ENCODE measurements at places on chromosomes 7 and 10.

DNA sequence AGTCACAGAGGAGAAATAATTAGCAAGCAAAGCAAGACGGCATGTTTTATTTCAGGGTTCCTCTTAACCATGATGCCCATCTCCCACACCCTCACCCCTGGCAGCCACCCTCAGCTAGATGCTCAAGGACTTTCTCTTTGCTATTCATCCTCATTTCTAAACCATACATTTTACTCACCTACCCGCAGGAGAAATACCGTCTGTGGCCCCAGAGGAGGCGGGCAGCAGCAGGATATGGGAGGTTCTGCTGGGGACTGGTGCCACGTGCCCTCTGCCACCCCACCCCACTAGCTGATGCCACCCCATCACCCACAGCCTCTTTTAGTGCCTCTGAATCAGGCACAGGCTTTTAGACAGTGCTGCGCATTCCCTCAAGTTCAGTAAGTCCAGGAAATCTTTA is 168.7 kb upstream of the ITGB1 start:
- no peak for DNase-seq

- DNase-seq: no peak
Measured at GRCh38 chr10:62023329-62023728, 121.8 kb downstream of the ARID5B start.

DNA sequence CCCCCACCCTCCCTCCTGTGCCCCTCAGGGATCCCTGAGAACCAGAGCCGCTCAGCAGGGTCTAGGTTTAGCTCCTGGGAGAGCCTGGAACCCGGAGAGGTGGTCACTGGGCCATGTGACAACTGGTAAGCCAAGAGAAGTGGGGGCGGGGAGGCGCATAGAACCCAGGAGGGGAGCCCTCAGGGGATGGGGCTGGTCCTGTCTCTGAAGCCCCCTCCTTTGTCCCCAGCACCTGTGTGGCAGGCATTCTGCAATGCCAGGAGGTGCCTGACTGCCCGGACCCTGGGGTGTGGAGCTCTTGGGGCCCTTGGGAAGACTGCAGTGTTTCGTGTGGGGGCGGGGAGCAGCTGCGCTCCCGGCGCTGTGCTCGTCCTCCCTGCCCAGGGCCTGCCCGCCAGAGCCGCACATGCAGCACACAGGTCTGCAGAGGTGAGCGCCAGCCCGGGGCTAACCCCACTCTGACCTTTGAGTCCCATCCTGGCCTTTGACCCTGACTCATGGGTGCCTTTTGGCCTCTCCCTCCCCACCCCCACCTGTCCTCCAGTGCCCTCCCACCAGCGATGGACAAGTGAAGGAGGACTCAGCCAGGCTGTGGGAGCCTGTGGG is 22.4 kb upstream of the ZNF862 start:
- DNase-seq: no peak

- no peak for DNase-seq
Measured at GRCh38 chr7:101733713-101734475, 83.5 kb upstream of the CUX1 start.

GRCh38 chr10:19778996-19779395 is 37.2 kb upstream of the PLXDC2 start:
- no peak for DNase-seq

DNA sequence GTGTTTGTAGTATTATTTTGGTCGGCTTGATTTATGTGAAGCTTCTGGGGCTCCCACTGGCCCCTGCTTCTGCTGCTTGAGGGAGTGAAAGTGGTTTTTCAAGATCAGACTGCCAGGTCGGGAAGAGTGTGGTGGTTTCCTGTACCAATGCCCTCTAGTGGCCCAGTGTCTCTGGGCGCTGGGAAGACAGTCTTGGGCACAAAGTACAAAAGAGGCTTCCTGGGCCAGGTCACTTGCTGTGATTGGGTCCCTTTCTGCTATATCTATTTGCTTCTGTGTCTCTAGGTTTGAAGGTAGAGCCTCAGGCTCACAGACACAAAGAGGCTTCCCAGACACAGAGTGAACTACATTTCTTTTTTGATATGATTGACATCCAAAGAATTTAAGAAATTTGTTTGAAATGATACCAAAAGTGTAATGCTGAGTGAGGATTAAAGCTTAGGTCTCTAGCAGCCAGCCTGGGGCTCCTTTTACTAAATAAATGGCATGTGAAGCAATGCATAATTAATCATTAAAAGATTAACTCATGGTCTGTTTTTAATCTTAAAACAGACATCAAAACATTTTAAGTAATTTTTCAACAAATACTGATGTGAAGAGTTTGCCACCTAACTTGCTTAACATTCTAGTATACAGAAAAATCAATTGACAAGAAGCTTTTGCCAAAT is 36.3 kb downstream of the ABCB1 start:
- DNase-seq: no peak

DNA sequence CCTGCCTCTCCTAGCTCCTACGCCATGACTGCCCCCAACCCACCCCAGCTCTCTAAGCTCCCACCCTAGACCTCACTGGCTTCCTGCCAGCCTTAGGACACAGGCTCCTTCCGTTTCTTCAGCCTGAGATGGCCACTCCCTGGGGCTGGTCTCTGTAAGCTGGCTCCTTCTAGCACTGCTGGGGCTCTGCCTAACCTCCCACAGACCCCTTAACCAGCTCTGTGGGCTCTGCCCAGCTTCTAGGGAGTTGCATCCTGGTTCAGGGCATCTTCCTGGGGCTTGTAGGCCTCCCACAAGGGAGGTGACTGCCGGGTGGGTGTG is 478.6 kb upstream of the KLF6 start:
- no peak for DNase-seq

GRCh38 chr7:31646942-31647341 is 40.1 kb upstream of the PPP1R17 start:
- DNase-seq: no peak

GRCh38 chr7:110762546-110763225 is 328.2 kb upstream of the LRRN3 start:
- no peak for DNase-seq

DNA sequence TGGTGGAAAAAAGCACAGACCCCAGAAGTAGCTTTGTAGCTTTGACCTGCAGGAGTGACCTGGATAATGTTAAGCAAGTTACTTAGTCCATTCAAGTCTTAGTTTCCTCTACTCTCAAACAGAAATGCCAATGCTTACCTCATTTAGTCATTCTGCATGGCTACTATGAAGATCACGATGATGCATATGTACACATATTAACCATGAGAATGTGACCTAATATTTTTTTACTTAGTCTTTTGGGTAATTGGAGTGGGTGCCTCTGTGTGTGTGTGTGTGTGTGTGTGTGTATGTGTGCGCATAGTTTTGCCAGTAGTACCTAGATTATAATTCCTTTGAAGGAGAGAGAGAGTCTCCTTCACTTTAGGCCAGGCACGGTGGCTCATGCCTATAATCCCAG is 95.8 kb downstream of the NRP1 start:
- no peak for DNase-seq

DNA sequence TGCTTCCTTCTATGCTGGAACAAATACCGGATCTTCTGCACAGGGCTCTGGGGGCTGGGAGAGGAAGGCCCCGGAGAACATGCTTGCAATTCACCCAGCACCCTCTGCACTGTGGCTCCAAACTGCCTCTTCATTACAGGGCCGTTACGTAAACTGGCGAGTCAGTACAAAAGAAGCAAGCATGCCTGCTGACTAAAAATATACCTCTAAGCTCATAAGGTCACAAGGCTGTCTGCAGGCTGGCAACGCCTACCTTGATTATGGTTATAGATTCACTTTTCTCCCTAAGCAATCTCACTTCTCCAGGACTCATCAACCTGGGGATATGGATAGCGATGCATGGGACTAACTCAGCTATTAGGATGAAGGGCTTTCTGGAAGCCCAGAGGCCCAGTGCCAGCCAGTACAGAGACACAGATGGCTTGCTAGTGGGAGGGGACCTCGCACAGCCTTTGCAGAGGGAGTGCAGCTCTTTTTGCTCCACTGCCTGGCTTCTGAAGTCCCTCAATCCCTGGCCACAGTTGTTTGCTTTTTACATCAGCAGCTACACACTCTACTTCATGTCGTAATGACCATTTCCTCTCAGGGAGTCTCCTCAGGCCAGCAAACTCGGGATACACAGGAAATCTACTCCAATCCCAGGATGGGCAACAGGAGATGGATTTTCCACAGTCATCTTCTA is 96.1 kb downstream of the SH3PXD2A start:
- no peak for DNase-seq

- no peak for DNase-seq
Measured at GRCh38 chr7:2112261-2113198, 120.2 kb downstream of the MAD1L1 start.

DNA sequence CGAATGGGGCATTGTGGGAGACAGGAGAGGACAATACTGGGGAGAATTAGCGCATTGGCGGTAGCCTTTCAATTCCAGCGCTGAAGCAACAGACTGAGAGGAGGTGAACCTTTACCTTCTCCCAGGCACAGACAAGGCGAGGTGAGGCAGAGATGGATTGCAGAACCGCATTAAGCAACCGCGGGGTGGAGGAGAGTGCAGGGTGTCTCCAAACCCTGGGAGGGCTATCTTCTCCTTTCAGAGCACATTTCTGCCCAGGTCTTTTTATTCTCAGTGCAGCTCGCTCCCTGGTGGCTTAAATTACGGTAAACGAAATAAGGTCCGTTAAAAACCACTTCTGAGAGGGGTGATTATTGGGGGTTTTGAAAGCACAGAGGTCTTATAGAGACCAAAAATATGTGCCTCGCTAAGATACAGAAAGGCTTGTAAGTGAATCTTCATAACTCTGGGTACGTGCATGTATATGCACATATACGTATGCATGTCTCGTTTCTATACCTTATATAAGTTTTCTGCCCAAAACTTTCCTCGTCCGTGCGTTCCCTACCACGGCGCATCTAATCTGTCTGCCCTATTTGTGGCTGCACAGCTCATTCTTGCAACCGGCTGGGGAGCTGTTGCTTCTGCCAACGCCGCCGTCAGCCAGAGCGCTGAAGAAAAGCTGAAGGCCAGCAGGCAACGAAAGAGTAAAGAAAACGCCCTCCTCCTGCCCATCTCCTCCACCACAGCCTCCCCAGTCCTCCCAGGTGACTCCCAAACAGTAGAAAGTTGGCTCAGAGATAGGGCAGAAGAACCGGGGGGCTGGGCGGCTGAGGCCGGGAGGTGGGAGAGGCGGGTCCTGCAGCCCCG is 895 bp upstream of the ZNF804B start:
- peak; percentile 75 for DNase-seq

- no peak for DNase-seq
Measured at GRCh38 chr10:61635471-61635870, 27.3 kb upstream of the CABCOCO1 start.

- DNase-seq: no peak
Measured at GRCh38 chr10:68574051-68574450, 13.9 kb downstream of the TET1 start.

- no peak for DNase-seq
Measured at GRCh38 chr7:158766570-158767281, 62.1 kb upstream of the NCAPG2 start.

DNA sequence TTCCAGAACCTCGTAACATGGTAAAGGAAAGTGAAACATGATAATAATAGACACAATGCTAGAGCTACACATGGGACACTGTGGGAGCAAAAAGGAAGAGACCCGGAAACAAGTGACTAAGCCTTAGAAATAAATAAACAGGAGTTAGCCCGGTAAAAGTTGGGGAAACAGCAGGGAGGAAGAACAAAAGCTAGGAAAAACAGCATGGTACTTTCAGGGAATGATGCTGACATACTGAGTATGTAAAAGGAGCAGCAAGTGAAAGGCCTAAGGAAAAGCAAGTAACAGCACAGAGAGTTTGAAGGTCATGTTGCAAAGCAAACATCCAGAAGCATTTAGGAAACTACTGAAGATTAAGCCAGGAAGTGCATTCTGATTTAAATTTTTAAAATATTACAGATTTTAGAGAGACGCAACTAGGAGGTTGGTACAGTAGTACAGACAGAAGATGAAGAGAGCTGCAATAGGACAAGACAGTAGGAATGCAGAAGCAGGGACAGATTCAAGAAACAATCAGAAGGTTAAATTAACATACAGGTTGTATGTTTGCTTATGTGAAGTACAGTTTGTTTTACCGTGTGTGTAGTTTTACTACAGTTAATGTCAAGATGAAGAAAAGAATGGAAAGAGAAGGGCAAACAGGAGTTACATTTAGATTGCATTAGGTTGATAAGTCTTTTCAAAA is 63.7 kb downstream of the ARHGAP12 start:
- DNase-seq: no peak

Measured in aorta (tissue), 5 donors.